ENCODE measurements at places on chromosomes 3 and 15.

- no peak for DNase-seq
These were observed 93.0 kb upstream of the TSPAN3 start for GRCh38 chr15:77163781-77164384.

- no peak for DNase-seq
These were observed 89.2 kb downstream of the ECT2 start for GRCh38 chr3:172839679-172840078.

GRCh38 chr15:38682363-38682762, 117.7 kb upstream of the RASGRP1 start:
- DNase-seq, result no peak

- DNase-seq, result no peak
These were observed 786.4 kb downstream of the MCTP2 start for GRCh38 chr15:95017666-95018328.

- no peak for DNase-seq
These were observed 199.8 kb downstream of the STT3B start for GRCh38 chr3:31732548-31732947.

GRCh38 chr15:62212741-62213140, 47.7 kb upstream of the C2CD4B start:
- DNase-seq, result no peak

DNA sequence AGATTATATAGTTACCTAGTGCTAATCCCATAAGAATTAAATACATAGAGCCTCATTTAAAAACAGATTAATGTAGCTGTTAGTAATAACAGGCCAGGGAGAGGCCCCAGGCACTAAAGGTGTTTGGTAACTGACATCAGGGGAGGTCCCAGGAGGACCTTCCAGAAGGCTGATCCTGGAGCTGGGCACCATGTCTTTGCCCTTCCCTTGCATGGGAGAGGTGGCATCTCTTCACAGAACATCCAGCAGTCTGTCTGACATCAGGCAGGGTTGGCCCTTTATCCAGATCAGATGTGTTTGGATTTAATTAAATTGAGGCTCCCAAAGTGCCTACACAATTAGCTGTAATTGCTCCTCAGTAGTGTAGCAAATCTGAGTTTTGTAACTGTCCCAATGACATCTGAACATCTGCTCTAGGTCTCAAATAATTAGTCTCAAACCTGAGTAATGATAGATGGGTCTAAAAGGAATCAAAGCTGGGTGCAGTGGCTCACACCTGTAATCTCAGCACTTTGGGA, 53.0 kb downstream of the RLBP1 start:
- DNase-seq, result no peak

DNA sequence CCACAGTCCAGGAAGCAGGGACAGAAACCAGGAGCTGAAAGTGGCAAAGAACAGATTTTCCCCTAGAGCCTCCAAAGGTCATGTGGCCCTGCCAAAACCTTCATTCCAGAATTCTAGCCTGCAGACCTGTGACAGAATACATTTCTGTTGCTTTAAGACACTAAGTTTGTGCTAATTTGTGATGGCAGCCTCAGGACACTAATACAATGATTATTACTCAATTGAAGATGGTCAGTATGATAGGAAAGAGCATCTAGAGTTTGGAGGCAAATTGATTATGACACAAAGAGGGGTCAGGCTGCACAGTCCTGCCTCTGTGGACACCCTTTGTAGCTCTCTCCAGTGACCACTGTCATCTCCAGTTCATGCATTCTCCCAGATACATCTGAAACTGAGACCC, 79.0 kb upstream of the C3orf49 start:
- no peak for DNase-seq

DNA sequence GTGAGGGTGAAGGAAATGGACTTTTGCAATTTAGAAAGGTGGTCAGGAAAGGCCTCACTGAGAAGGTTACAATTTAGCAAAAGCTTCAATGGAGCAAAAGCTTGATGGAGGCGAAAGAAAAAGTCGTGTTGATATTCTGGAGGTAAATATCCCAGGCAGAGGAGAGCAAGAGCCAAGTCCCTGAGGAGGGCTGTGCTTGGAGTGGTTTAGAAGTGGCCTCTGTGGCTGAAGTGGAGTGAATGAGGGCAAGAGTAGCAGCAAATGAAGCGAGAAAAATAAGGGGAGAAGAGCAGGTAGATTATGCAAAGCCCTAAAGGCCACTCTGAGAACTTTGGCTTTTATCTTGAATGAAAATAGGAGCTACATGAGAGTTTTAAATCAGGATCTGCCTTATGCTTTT, 54.1 kb downstream of the GUCA1C start:
- no peak for DNase-seq

- DNase-seq, result no peak
These were observed 117.0 kb upstream of the PTX3 start for GRCh38 chr3:157319672-157320071.

GRCh38 chr3:119223511-119223910, 17.2 kb downstream of the B4GALT4 start:
- no peak for DNase-seq

GRCh38 chr15:62453375-62453774, 288.3 kb upstream of the C2CD4B start:
- DNase-seq, result no peak

DNA sequence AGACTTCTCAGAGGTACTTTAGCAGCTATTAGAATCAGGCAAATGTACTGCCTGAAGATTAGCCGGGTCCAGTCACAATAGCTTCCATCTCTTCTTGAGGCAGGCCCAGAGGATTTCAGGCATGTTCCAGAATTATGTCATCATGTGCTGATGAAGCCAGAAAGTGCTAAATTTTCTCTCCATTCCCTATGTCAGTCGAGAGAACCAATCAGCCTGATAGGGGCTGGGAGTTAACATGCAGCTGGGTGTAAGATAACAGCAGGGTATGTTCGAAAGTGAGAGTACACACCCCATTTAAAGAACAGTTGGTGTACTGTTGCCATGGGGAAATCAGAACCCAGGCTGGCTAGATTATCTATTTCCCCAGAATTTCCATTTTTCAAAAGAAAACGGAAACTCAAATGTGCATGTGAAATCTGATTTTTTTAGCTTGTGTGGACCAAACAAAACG, 48.7 kb downstream of the MYH15 start:
- DNase-seq, result peak; percentile 43

DNA sequence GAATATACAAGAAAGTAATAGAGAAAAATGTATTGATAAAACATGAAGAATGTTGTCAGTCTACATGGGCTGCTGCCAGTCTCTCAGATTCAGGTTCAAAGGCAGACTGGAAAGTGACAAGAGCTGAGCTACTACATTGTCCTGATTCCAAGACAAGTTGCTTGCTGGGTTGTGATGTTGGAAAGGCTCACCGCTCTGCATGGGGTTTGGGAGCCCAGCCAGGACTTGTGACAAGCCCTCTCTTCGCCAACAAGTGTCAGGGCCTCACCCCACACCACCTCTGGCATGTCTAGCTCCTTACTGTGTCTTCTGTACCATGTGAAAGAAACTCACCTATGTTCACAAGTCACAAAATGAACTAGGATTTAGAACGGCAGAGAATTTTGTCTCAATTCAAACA, 43.0 kb upstream of the SH3GL3 start:
- DNase-seq, result no peak

GRCh38 chr3:115937054-115937453, 313.7 kb downstream of the GAP43 start:
- DNase-seq, result no peak

- no peak for DNase-seq
These were observed 54.1 kb upstream of the TIPARP start for GRCh38 chr3:156620260-156620659.

DNA sequence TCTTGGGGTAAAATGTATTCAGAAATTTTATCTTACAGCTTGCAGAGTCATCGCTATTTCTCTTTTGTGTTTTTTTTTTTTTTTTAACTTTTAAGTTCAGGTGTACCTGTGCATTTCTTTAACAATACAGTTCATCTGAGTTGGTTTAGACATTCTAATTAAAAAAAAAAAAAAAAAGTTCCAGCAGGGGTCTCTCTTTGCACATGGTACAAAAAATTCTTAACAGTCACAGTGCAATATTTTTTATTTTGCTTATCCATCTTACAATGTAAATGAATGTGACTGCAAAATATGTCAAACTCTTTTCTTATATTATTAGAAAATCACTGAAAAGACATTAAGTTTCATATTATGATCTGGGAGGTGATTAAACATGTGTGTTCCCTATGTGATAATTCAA, 47.5 kb upstream of the SLC9A9 start:
- no peak for DNase-seq

DNA sequence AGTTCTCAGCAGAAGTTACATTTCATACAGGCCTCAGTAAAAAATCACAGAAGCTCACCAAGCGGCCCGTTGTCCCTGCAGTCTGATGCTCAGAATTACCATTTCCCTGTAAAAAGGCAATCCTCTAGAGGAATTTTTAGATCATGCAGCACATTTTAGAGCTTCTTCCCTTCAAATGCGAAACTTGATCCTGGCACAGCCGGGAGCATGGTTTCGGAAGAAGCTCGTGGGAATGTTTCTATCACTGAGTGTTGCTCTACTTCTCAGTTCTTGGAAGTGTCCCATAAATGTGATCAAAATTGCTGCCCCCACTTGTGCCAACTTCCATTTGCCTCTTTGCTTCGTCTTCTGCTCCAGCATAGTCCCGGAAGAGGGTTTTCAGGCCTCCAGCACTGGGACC, 3.8 kb upstream of the H1-8 start:
- no peak for DNase-seq

All from skeletal muscle cell (primary cell).